Large intestine (tissue), 12 donors: ENCODE measurements at places on chromosomes 11 and 22.

GRCh38 chr11:120527111-120527761 lies 15.7 kb downstream of the GRIK4 start:
- no peak for DNase-seq

GRCh38 chr11:86183694-86184093 lies 60.9 kb upstream of the EED start:
- peak; percentile 78 for DNase-seq

- DNase-seq: no peak
Observed at GRCh38 chr11:2267306-2267850, 3.0 kb downstream of the ASCL2 start.

DNA sequence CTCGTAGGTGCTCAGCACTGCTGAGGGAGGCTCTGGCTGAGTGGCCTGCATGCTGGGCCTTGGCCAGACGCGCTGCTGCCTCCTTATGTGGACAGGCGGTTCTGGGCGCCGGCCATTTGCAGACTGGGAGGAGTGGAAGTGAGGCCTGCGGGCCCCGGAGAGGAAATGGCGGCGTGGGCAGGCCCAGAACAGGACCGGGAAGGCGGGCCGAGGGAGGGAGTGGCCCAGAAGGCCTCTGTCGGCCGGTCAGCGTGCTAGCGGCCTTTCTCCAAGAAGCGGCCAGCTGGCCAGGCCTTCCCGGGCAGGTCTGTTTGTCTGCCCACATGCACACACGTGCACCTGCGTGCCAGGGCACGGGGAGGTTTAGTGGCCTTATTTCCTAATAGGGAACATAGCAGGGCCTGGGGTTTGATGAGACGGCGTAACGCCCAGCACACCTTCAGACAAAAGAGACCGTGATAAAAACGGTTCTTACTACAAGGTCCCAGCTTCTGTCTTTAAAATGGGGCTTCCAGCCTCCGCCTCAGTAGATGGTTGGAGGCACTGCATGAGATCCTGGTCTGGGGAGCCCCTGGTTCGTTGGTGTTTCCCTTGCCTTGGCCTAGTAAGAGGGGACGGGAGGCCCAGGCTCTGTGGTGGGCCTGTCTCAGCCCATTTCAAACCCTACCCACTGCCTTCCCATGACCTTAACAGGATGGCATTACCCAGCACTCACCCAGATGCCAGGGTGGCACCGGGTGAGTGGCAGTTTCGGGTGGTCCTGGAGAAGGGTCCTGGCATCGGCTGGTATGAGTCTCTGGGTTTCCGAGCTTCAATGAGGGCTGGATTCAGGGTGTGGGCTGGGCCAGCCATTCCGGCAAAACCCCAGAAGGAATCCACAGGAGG lies 65.1 kb upstream of the PPARA start:
- DNase-seq: no peak

DNA sequence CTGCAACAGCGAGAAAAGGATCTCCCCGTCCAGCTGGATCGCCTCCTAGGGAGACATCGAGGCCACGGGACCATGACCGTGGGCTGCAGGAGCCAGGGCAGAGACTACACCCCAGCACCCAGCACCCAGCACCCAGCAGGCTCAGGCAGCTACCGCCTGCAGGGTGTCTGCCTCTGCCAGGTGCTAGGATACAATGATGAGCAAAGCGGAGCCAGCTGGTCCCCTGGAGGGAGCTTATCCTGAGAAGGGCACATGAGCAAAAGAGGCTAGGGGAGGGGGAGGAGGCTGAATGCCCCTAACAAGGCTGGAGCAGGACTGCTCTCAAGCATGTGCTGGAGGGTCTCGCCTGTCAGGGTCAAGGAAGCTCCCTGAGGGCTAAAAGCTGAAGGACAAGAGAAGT lies 4.8 kb upstream of the CASTOR1 start:
- DNase-seq: no peak

DNA sequence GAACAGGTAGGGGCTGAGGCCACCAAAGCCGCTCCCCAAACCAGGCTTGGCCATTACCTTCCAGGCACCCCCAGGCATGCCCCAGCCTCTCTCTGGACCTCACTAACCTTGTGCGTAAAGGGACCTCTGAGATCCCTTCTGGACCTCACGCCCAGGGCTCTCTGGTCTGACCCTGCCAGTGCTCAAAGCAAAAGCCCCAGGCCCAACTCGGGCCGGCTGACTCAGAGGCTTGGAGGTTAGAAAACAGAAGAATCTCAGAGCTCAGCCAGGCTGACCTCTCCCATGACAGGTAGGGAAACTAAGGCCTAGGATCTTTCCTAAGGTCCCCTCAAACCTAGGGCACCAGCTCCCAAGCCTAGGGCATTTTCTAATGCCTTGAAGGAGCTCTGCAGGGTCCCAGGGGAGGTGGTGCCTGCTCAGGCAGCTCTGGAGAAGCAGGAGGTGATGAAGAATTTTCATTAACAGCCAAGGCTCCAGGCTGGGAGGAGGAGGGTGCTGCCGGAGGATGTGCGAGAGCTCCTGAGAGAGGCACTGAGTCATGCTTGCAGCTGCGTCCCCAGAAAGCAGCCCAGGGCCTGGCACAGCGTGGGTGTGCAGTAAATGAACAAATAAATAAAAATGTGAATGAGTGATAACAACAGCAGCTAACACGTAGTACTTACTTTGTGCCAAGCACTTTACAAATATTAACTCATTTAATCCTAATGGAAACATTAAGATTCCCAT lies 25.6 kb downstream of the ARRB1 start:
- DNase-seq: no peak

DNA sequence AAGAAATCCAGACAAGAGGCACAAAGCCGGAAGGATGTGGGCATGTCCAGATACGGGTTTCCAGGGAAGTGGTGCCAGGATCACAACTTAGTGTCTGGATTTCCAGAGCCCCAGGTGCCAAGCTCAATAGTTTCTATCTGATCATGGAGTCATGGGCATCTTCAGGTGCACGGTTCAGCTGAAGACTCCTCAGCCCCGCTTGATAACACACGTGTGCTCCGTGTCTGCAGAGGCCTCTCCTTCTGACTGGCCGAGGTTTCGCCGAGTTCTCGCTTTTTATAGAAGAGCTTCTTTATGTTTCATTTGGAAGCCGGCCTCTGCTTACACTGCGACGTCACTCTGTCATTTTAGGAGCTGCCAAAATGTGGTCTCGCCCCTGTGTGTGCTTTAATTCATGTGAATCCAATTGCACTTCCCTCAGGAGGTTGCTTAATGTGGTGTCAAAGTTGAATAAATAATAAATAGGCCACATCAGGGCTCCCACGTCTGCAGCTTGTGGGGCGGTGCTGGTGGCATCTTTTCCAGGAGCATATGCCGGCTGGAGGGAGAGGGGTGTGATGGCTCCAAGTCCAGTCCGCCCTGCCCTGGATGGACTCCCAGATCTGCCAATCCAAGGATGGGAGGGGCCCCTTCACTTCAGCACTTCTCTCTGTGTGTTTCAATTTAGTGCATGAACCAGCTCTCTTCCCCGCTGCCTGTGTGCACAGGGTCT lies 1410.8 kb downstream of the TBC1D22A start:
- no peak for DNase-seq

GRCh38 chr22:33920197-33920540 lies at the start of gene LARGE1:
TSS of gene LARGE1 (minus strand) at chr22:33920476.
- no peak for DNase-seq

DNA sequence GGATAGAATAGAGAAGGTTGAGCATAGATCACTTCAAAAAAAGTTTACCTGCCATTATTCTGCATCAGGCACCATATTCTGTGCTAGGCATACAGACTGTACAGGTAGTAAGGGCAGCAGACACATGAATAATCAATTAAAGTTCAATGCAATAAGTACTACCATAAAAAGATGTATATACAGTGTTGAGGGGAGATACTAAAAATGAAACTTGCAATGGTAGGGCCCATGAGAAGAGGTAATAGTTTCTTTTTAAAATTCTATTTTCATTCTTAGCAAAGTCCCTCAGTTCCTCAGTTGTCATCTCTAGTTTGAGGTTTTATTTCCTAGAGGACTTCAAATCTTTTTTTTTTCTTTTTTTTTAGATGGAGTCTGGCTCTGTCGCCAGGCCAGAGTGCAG lies 819.9 kb downstream of the FAM181B start:
- no peak for DNase-seq

DNA sequence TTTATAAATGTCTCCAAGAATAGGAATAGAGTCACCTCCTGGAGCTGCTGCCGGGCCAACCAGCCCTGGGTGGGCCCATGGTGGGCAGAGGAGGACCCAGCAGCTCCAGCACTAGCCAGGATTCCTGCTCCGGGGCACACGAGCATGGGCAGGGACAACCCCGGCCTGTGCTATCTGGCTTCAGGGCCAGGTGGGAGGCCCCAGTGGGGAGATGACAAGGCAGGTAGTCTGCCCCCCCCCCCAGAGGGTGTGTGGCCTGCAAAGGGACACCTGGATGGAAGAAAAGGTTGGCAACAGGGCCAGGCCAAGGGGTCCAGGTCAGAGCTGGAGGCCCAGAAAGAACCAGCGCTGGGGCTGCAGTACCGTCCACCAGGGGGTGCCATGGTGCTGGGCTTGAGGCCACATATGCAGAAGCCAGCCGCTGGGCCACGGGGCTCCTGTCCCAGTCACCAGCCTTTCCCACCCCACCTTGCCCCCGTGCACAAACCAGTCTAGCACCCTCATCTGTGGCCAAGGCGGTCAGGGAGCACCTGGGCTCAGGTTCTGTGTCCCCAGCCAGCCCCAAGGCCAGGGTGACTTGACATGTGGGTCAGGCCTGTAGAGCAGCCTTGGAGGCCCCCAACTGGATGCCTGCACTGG lies 3.4 kb downstream of the TSPAN32 start:
- peak; percentile 82 for DNase-seq

- DNase-seq: peak; percentile 75
Observed at GRCh38 chr11:844693-845644, 2.3 kb downstream of the TSPAN4 start.

GRCh38 chr22:49209452-49210195 lies 618.0 kb downstream of the BRD1 start:
- peak; percentile 68 for DNase-seq

- peak; percentile 88 for DNase-seq
Observed at GRCh38 chr22:39469681-39470450, 13.1 kb downstream of the MGAT3 start.

DNA sequence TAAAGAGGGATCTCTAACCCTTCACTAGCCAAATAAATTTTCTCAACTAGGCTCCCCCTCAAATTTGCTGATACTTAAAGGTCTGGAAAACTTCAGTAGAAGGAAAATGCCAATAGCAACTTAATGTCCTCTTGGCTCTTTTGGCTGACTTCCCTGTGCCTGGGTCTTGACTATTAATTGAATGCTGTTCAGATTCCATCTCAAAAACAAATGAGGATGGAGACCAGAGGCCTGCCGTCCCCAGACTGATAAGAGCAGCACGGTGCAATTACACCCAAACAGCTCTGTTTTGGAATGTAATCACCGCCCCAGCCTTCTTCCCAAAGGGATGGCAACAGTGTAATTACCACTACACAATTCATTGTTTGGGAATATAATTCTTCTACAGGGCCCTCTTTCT lies 89.3 kb upstream of the CHRM4 start:
- DNase-seq: no peak

DNA sequence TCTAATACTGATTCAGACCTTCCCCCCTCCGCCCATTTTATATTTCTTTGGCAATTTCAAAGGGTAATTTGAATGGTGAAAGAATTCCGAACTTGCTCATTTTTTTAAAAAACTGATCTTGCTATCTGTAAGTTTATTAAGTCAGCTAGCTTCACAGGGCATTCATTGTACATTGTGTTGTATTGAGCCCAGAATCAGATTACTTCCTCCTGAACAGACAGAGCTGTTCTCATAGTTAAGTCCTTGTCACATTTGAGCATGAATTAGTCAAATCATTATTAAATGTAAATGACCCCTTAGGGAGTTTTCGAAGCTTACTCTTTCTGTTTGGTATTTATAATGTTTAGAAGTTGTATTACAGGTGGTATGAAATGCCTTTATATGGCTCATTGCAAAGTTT lies 34.4 kb downstream of the CYP2R1 start:
- no peak for DNase-seq

DNA sequence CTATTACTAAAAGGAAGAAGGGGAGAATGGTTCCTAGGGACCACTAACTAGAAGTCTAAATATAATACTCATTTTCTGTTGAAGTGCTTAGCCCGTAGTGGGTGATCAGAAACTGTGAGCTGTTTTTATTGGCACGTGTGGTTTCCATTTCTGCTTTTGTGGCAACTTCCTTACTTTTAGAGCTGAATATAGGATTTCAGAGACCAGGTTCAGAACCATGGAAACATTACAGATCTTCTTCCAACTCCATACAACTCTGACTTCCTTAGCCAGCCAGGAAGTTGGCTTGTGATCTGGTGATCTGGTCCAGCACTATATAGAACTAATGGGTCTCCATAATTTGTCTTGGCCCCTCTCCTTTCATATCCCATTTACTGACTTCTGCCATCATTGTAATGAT lies 2.6 kb upstream of the ME3 start:
- DNase-seq: no peak

DNA sequence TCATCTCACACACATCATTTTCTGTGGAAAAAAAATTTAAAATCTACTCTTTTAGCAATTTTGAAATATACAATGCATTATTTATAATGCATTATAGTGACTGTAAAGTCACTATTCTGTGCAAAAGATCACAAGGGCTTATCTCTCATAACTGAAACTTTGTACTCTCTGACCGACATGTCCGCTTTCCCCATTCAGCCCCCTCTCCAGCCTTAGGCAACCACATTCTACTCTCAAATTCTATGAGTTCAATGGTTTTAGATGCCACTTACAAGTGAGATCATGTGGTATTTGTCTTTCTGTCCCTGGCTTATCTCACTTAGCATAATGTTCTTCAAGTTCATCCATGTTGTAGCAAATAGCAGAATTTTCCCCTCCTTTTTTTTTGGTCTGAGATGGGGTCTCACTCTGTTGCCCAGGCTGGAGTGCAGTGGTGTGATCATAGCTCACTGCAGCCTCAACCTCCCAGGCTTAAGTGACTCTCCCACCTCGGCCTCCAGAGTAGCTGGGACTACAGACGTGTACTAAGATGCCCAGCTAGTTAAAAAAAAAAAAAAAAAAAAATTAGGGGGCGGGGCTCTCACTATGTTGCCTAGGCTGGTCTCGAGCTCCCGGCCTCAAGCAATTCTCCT lies 44.5 kb downstream of the SYN3 start:
- no peak for DNase-seq

DNA sequence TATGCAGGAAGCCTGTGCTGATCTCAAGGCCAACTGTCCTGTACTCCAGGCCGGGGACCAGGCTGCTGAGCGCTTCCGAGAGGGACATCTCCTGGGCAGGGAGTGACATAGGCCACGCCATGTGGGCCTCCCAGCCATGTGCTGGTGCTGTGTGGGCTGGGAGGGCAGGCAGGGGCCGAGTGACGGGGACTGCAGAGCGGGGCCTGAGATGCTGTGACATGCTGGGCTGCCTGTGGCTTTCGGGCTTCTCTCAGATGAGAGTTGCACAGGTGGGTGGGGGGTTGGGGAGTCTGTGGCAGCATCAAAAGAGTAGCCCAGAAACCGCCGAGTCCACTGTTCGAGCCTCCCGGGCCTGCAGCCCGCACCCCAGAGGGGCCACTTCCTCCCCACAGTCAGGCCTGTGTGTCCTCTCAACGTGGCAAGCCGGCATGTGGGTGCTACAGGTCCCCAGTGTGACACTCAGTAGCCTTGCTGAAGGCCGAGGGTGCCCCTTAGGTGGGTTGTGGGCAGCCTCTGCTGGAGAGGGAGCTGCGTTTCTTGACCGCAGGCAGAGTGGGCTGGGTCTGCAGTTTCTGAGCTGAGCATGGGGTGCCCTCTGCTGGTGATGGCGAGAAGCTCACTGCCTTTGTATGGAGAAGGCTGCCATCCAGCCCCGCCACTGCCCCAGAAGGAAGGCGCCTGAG lies 101.2 kb downstream of the BCR start:
- DNase-seq: peak; percentile 57

- DNase-seq: no peak
Observed at GRCh38 chr11:2448661-2449547, 4.1 kb downstream of the KCNQ1 start.
